ENCODE measurements at places on chromosomes 5 and 9.

GRCh38 chr9:121568343-121569265, 69.0 kb upstream of the GGTA1 start:
- H3K4me3 ChIP-seq = no peak overlapping the region
- H3K27me3 ChIP-seq = peaks cover 56% of the 10 kb centered on the region
- H3K4me1 ChIP-seq = no peaks in the 10 kb centered on the region
- H3K36me3 ChIP-seq = no peaks in the 10 kb centered on the region
- DNase-seq = no peak

- no peak within 1 kb of the TSS for H3K4me3 ChIP-seq
- no peak for DNase-seq
- peaks cover 12% of the 10 kb centered on the region for H3K27me3 ChIP-seq
- H3K36me3 ChIP-seq = no peaks in the 10 kb centered on the region
- H3K27ac ChIP-seq = no peak within 1 kb of the TSS
Measured at GRCh38 chr5:95390812-95391492, at the start of gene FAM81B. FAM81B (plus strand) TSS chr5:95391366; CDS start chr5:95391390, 24 bp downstream.

GRCh38 chr5:8522646-8523045, 653.7 kb downstream of the MTRR start:
- H3K27ac ChIP-seq = no peak overlapping the region
- no peaks in the 10 kb centered on the region for H3K4me1 ChIP-seq
- DNase-seq = no peak
- no peaks in the 10 kb centered on the region for H3K27me3 ChIP-seq

- no peak overlapping the region for H3K4me3 ChIP-seq
- H3K36me3 ChIP-seq = no peaks in the 10 kb centered on the region
- no peak for DNase-seq
- H3K27me3 ChIP-seq = peaks cover 6% of the 10 kb centered on the region
- H3K4me1 ChIP-seq = no peaks in the 10 kb centered on the region
Measured at GRCh38 chr9:4022435-4023067, 277.3 kb downstream of the GLIS3 start.

- no peaks in the 10 kb centered on the region for H3K36me3 ChIP-seq
- no peak overlapping the region for H3K4me3 ChIP-seq
- H3K27me3 ChIP-seq = no peaks in the 10 kb centered on the region
- peaks cover 6% of the 10 kb centered on the region for H3K4me1 ChIP-seq
- DNase-seq = no peak
Measured at GRCh38 chr9:74958587-74958986, 5.9 kb upstream of the C9orf40 start.

DNA sequence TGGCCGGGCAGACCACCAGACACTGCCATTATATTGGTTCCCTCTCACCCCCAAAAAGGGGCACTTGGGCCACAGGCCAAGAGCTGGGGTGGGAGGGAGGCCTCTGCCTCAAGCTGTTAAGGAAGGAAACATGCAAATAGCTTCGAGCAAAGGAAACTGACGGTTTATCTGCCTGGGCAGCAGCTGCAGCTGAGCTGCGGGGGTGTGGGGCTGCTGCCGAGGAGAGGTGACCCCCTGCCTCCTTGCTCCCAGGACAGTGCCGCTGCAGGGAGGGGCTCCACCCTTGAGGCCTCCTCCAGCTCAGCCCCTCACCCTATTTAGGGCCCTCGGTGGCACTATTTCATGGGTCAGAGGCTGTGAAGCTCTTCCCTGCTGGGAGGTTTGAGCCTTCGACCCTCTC, 789 bp downstream of the DOK3 start:
- peak overlapping the region; percentile 63 for H3K4me3 ChIP-seq
- H3K27ac ChIP-seq = no peak overlapping the region
- H3K4me1 ChIP-seq = peaks cover 7% of the 10 kb centered on the region
- no peaks in the 10 kb centered on the region for H3K27me3 ChIP-seq

DNA sequence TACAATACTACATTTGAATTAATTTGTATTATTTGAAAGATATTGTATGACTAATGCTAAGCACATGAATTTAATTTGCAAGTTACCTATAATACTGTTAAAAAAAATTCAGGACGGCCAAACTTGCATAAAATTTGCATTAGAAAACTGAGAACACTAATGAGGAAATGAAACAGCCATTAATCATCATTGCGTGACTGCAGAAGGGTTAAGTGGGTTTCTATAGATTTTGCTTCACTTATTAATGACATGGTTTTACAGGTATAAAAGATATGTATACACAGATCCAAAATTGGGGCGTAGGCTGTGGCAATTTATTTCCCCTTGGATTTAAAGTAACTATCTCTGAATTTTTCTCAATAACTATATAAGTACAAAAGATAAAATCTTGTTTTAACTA, 882.6 kb downstream of the PTPRD start:
- H3K36me3 ChIP-seq = no peaks in the 10 kb centered on the region
- H3K4me3 ChIP-seq = no peak overlapping the region
- H3K27ac ChIP-seq = no peak overlapping the region

Data from central memory CD8-positive, alpha-beta T cell (primary cell).